ENCODE measurements at places on chromosomes 1 and 21.

DNA sequence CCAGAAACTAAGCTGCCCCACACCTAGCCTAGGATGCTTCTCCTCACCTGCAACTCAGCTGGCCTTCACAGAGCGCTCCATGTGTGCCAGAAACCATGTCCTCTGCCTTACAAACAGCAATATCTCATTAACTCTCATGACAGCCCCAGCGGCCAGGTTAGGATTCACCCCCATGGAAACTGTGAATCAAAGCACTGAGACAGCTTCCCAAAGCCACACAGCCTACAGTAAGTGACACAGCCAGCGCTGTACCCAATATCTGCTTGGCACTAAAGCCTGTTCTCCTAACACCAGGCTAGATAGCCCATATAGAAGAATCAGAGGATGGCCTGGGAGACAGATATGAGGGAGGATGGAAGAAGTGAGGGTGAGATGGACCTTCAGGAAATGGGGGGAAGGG lies 13.5 kb downstream of the KCNN3 start:
- no peak for DNase-seq

- DNase-seq: no peak
Measured at GRCh38 chr1:22212400-22213233, 69.7 kb upstream of the WNT4 start.

DNA sequence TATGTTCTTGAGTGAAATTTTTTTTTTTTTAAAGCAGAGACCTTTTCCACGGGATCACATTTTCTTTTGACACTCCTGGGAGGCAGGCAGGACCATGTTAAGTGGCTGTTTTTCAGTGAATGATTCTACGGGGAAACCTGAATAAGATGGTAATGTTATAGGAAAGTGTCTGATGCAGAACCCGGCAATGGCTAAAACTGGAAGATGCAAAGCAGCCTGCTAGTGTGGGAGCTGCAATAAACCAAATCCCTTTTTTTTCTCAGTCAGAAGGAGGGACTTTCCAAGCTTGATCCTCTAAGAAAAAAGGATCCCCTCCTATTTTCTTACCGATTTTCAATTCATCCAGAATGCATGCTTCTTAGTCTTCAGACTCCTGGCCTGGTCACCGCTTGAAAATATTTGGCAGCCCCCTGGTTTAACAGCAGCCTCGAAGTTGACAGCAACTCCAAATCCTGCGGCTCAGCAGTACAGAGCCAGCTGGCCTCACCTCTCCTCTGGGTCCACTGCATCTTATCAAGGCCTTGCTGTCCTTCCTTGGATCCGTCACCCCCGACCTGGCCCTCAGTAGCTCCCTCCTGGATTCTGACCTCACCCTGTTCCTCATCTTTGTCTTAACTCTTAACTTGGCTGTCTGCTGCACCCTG lies 5.6 kb downstream of the MX2 start:
- DNase-seq: no peak

DNA sequence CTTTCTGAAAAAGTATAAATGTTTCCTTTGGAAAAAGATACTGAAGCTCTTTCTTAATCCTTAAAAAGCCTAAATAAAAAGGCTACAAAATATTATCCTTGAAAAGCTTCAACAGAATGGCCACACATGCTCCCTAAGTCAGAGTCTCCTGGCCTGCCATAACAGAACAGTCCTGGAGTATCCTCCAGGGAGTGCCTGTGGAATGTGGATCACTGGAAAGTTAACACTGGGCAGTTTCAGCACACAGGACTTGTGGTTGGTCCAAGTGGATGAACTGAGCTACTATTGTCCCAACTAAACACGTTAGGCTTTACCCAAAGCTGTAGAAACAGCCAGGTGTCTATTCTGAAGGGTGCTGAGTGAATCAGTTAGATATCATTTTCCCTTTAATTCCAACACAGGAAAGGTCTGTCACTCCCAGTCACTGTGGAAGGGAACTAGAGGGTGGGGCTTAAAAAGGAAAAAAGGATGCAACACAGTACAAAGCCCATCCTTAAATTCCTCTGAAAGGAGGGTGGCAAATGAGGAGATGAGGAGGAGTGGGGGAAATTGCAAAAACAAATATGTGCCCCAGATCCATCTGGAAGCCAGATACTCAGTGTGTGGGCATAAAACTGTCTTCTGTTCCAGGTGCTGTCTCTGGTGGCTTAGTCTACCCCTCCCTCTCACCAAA lies 196.3 kb upstream of the SPAG17 start:
- DNase-seq: no peak

DNA sequence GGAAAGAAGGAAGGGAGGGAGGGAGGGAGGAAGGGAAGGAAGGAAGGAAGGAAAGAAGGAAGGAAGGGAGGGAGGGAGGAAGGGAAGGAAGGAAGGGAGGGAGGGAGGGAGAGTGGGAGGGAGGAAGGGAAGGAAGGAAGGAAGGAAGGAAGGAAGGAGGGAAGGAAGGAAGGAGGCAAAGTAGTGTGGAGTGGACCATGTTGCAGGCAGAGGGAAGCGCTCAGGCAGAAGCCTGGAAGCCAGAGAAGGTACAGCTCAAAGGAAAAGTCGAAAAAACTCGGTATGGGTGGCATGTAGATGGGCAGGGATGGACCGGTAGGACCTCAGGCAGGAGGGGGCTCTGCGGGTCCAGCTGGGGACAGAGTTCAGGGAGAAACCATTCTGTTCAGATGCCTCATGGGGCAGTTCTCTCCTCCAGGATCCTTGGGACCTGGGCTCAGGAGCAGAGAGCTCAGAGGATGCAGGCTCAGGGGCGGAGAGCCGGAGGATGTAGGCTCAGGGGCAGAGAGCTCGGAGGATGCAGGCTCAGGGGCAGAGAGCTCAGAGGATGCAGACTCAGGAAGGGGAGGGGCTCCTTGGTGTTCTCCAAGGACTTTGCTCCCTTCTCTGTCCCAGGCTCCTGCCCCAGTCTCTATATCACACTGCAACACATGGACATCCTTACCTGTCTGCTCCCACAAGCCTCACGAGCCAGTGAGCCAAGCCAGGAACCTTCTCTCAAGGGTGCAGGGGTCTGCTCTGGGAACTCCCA lies 13.6 kb upstream of the PADI3 start:
- DNase-seq: no peak

- no peak for DNase-seq
Measured at GRCh38 chr1:167697667-167698141, 24.1 kb upstream of the MPZL1 start.

- DNase-seq: no peak
Measured at GRCh38 chr1:200767321-200767720, 28.6 kb downstream of the CAMSAP2 start.

DNA sequence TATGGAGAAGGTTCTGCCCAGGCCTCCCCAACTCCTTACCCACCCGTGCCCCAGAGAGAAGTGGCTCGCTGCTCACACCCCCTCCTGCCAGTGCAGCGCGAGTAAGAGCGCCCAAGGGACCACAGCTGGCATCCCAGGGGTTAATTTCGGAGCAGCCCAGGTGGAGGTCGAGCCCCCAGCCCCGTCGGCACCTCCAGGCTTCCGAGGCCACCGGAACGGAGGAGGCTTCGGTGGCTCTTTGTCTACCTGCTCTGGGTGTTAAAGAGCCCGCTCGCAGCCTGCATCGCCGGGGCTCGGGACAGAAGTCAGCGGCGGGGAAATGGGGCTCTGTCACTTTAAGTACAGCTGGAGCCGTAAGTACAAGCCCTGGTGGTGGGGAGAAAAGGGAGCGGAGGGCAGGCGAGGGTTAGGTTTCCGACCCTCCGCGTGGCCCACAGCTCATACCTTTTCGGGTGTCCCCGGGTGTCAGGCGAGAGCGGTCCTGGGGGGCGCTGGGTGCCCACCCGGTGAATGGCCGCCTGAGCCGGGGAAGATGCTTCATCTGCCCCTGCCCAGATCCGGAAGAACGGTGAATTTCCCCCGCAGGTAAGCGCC lies 89.4 kb upstream of the IPO9 start:
- DNase-seq: peak; percentile 27

DNA sequence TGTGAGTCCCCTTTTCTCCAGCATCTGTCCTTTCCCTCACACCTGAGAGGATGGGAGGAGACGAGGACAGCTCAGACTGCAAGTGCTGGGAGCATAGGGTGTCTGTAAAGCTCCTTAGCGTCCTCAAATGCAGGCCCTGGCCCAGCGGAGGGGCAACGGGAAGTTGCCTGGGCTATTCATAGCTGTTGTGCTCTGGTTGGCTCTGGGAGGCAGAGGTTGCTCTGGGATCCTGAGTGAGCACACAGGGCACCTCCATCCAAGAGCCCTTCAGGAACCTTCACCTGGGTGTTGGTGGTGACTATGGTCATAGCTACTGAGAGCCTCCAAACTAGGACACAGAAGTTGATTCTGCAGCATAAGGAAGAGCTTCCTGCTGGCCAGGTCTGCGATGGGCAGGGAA lies 2.6 kb downstream of the PADI1 start:
- DNase-seq: no peak

- no peak for DNase-seq
Measured at GRCh38 chr1:44821240-44821715, 13.0 kb downstream of the BTBD19 start.

DNA sequence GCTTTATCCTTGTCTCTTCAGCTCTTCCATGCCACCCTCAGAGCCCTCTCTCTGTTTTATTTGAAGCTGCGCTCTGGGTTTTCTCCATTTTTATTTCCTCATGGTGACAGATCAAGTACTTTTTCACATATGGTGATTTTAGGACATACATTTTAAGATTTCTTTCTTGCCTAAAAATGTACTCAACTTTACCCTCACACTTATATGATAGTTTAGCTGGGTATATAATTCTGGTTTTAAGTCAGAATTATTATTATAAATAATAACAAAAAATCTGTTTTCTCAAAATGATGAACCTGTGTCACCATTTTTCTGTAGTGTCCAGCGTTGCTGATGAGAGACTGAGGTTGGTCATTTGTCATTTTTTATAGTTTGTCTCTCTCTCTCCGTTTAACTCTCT lies 754 bp upstream of the KRTAP10-5 start:
- DNase-seq: no peak

GRCh38 chr1:117642963-117643362 lies 37.1 kb downstream of the TENT5C start:
- DNase-seq: no peak

DNA sequence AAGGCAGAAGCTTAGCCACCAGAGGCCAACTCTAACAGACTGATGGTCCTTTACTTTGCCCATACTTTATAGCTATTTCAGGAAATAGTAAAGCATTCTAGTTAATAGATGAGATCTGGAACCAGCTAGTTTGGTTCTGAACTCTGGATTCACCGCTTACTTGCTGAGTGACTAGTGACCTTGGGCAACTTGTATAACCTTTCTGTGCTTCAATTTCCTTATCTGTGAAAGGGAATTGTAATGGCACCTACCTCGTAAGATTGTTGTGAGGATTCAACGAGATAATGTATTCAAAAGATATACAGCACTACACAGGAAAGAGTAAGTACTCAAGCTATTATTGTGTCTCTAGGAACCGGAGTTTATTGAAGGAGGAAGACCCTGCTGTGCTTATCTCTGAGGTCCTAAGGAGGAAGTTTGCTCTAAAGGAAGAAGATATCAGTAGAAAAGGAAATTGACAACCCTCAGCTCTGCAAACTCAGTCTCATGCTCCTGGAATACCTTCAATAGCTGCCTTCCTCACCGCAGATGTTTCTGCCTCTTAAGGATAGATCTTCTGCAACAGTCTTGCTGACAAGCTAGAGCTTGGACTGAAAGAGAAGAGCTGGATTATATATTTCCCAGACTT lies 11.9 kb downstream of the MTFR1L start:
- DNase-seq: no peak

DNA sequence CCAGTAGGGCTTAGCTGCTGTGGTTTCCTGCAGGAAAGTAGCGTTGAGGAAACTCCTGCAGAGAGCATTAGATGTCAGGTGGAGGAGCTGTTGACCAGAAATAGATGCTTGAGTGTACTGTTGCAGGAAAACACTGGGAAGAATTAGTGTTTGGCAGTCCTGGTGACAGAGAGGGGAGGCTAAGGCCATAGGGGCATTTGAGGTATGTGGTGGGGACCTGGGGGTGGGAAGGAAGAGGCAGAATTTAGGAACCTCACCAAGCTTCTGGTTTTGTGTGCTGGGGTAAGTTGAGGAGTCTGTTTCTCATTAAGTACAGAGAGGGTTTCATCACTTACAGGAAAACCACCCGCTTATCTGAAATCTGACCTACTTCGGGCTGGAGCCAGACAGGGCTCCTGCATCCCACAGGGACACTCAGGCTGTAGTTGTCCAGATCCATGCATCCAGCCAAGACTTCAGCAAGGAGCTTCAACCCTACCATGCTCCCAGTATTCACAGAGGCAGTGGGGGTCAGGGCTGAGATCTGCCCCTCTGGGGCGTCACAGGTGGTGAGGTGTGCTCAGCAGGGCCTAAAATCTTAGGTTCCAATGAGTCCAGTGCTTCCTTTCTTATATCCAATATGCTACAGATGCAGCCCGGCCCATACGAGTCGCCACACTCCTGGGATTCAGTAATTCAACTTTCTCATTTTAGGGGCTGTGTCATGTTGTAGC lies 15.1 kb downstream of the SH2D2A start:
- no peak for DNase-seq

GRCh38 chr21:46472246-46472645 lies 13.6 kb downstream of the DIP2A start:
- DNase-seq: no peak

DNA sequence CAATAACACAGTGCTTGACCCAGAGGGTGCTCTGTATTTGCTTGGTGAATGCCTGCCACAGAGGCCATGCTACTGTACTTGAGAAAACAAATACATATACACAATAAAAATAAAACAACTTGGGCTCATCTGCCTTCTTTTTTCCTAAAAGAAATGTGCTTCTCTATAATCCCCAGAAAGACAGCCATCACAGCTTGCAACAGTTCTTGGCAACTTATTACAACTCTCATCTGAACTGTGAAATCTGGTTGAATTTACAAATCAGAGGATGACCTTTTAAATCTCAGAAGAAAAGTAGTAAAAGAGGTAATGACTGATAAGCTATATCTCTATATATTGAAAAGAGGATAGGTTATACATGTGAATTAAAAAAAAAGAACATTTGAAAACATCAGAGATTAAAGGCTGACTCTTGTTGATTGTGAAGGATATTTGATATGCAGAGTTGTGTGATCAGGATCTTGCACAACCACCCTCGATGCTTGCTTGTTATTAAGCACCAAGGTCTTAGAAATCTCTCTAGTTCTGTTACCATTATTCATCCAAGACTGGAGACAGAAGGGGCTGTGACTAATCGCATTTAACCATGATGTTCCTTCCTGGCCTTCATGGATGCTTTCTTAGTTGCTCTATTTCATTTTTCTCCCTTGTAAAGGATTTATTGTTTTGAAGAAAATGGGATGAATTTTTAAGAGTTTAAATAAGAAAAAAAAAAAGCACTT lies 213.4 kb downstream of the APP start:
- DNase-seq: no peak

DNA sequence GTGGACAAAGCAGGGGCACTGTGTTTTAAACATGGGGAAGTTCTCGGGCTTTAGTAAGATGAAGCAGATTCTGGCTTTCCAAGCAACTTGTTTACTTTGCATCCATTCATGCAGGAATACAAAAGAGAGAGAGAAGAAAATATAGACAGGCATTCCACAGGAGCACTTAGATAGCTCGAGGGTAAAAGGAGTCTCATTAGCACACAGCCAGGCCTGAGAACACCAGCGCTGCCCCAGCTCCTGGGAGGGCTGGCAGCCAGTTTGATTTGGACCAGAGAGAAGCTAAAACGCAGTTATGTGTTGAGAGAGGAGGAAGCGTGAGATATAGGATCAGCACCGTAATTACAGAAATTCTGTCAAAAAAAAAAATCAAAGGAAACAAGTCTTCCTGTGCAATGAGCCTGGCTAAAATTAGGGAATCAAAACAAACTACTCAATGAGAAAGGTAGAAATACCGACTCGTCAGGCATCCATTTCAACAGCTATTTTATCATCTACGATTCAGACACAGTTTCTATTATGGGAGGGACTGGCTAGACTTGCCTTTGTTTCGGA lies 68.2 kb downstream of the CLSTN1 start:
- DNase-seq: no peak
